NCI-H82 (cell line): ENCODE measurements at places on chromosomes 16 and 17.

DNA sequence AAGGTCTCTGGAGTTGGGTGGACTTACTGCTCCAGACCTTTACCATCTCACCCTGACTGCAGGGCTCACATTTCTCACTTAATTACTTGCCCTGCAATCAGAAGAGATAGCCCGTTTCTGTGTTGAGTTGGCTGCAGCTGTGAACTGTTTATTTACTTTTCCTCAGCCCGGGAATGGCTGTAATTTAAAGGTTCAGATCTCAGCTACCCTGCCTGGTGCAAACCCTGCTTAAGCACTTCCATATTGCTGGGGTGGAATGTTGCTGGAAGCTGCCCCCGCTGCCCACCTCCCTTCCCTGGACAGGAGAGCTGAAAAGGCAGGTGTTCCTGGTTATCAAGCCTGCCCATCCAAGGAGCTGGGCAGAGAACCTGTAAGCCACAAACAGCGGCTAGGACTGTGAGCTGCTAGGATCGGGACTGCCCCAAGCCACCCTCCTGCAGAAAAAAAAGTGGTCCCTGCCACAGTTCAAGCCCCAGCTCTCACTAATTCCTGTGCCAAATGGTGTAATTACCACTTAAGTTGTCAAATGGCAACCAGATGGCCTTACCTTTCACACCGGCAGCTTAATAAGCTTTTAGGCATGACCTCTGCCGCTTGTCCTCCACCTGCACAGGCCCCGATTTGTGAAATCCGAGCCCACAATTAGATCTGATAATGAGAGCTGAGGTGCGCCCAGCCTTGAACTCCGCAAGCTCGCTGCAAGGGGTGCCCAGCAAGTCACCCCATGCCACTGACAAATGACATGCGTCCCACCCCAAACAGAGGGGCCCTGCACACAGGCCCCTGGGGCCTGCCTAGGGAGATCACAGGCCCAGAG lies 269.8 kb downstream of the C16orf95 start:
- DNase-seq = peak; percentile 85

DNA sequence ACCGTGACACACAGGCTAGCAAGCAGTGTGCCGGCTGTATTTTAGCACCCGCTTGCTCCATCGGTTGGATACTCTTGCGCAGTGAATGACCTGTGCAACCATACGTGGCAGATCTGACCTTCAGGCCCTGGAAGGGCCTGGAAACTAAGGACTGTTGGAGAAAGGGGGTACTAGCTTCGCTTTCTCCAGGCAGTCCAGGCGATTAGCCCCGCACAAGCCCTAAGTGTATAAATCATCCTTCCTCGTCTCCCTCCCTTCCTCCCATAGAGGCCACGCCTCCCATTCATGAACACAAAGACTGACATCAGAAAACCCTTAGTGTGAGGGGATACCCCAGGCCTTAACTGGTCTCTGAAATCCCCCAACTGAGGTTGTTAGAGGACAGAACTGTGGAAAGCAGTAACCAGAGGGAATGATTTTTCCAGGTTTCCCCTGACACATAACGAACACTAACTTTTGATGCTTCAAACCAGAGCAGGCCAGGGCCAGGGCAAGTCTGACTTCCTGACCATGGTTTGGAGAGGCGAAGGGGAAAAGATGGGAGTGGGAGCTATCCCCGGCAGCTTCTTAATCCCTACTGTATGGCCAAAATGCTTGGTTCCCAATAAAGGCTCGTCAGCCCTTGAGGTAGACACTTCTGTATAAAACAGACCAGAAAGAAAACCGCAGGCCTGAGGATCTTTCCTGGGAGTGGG lies 1.4 kb upstream of the DYNLL2 start:
- DNase-seq = peak; percentile 82

GRCh38 chr17:67998466-67998865 lies 2.2 kb upstream of the C17orf58 start:
- no peak for DNase-seq

DNA sequence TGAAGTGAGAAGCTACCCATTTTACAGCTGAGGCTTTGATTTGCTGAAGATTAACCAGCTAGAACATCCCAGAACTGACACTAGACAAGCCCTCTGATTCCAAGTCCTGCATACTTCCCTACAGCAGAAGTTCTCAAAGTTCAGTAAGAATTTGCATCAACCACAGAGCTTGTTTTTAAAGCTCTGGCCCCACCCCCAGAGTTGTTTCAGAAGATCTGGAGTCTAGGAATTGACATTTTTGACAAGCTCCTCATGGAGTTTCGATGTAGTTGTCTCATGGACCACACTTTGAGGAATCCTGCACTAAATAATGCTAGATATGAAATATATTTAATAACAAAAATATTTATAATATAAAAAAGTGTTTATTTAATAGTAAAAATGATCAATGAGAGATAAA lies 120.3 kb upstream of the ADAMTS18 start:
- no peak for DNase-seq

DNA sequence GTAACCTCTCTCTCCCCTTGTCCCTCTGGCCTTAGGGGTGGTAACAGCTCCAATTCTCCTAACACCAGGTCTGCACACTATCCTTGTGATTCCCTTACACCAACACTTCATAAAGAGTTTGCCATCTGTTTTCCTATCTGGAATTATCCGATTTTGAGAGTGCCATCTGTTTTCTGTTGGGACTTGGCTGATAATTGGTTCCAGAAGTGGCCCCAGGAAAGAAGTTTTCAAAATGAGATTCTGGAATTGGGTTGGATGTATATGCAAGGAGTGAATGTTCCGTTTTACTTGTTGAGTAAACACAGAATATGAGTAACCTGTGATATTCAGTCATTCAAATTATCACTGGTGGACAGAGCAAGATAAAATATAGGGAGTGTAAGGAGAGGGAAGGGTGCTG lies 134.1 kb upstream of the HS3ST3A1 start:
- peak; percentile 93 for DNase-seq

DNA sequence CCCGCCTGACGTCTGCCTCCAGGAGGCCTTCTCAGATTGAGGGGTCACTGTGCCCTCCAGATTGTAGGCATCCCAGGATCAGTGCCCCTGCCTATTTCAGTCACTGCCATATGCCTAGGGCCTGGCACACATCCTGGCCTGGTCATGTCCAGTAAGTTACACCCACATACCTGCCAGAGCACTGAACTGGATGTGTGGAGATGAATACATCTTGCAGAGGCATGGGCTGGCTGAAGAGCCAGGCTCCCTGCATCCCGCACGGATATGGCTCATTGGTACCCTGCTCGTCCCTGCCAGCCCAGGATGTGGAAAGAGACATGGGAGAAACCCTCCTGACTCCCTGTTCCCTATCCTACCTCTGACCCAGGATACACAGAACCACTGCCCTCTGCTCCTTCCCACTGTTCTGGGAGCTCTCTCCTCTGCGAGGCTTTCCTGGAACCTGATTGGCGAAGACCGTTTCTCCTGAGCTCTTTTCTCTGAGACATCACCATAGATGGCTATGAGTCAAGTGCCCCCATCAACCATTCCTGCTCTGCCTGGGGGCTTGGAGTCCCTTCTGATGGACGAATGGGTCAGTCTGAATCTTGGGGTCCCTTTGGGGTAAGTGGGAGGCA lies 40.0 kb upstream of the TAC4 start:
- no peak for DNase-seq

DNA sequence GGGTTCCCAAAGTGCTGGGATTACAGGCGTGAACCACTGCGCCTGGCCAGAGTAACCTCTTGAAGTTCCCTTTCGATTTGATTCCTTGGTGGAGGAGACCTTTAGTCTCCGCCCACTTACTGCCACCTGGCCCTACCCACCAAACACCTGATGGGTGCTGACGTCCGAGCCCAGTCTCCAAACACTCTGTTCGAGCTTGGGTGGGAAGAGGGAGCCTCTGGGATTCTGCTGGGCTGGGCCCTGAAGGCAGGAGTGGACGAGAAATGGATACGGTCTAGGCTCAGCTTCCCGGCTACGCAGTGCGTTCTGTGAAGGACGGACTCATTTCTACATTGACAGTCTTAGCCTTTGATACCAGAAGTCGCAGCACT lies 870 bp upstream of the ITGA3 start:
- DNase-seq = no peak

DNA sequence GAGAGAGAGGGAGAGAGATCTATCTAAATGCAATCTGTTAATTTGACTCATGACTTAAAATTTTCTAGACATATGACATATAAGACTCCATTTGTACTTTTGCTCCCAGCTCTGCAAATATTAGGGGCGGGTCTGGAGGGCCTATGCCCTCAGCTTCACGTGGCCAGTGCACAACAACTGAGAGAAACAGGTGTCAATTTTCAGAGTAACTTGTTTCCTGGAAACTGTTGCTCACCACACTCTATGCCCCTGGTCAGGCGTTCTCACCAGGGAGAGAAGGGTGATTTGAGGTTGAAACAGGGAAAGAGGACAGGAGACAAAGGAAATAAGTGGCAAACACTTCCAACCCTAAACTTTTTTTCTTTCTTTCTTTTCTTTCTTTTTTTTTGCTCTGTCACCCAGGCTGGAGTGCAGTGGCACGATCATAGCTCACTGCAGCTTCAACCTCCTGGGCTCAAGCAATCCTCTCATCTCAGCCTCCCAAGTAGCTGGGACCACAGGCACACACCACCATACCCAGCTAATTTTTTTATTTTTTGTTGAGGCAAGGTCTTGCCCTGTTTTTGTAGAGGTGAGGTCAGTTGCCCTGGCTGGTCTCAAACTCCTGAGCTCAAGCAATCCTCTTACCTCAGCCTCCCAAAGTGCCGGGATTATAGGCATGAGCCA lies 270.0 kb downstream of the SLC39A11 start:
- no peak for DNase-seq

DNA sequence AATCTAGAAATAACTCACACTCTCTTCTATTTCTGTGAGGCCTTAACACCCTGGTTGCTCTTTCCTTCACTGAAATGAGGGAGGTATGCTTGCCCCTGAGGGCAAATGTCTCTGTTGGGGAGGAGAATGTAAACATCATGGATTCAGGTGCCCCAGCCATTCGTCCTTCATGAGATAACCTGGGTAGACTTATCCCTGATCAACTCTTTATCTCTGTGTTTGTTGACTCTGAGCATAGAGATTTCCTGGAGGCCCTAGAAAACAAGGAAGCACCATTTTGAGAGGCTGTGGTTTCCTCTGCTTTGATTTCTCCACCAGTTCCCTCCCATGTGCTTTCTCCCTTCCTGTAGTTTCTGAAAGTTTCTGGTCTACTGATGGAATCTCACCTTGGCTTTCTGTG lies 77.3 kb downstream of the PHKB start:
- DNase-seq = no peak

DNA sequence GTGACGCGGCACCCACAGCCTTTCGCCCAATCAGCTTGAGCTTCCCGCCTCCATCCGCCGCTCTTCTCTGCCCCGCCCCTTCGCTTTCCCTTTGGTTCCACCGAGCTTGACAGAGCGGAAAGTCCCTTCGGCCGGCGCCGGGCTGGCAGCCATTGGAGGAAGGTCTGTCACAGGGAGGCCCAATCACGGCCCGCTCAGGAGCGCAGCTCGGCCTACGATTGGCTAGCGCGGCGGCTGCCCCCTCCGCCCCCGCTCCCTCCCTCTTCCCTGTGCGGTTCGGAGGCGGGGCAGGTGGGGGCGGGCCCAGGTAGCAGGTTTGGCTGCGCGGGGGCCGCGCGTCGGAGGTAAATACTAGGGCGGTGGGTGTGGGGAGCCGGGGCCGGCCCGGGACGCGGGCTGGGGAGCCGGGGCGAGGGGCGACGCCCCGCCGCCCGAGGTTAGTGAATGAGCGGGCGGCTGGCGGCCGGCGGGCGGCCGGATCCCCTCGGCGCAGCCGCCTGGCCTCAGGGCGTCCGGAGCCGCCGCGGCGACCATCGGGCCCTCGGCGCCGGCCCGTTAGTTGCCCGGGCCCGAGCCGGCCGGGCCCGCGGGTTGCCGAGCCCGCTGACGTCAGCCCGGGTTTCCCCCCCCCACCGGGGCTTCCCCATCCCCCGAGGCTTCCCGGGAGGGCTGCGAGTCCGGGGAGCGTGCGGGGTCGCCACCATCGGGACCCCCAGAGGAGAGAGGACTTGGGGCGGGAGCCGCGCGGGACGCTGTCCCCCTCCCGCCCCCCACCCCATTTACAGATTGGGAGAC lies at the start of gene CYLD:
Gene CYLD, plus strand, starts transcription at position 306 of the 795 bp plus-strand sequence. CDS start 7,613 bp downstream, outside the sequence.
- DNase-seq = peak; percentile 99
